Umbilical cord (tissue), 2 donors: ENCODE measurements at places on chromosomes 11 and 22. TPM values are rescaled to one million over a fixed set of nuclear protein-coding genes. Genes with fewer than 3 reads are reported as not detected.

CRYBA4 gene
- total RNA-seq: not detected

SLC22A25 gene
- total RNA-seq: not detected

ATG2A gene
- 5.3 TPM for total RNA-seq

ART1 gene
- total RNA-seq: not detected

HSCB gene
- 10.8 TPM for total RNA-seq

POU2AF2 gene
- not detected for total RNA-seq

FXYD2 gene
- 2.4 TPM for total RNA-seq

CRYBB2 gene
- total RNA-seq: not detected

KRTAP5-7 gene
- total RNA-seq: not detected

MIAT gene
- total RNA-seq: 3.6 TPM

GVQW3 gene
- 7.0 TPM for total RNA-seq

MMP10 gene
- 26.0 TPM for total RNA-seq

CNTF gene
- 4.3 TPM for total RNA-seq

OR8D4 gene
- 2.4 TPM for total RNA-seq

HEPN1 gene
- total RNA-seq: not detected

OR52K2 gene
- total RNA-seq: not detected

INSC gene
- total RNA-seq: 0.72 TPM

HTR3A gene
- not detected for total RNA-seq

CATSPER1 gene
- total RNA-seq: 0.48 TPM

NARS2 gene
- 31.8 TPM for total RNA-seq

MRGPRE gene
- 0.48 TPM for total RNA-seq

SYCE3 gene
- not detected for total RNA-seq

ENTHD1 gene
- total RNA-seq: 4.8 TPM

MS4A12 gene
- total RNA-seq: not detected

DRICH1 gene
- not detected for total RNA-seq
